BE2C (cell line): ENCODE measurements at places on chromosomes 11 and 22.

DNA sequence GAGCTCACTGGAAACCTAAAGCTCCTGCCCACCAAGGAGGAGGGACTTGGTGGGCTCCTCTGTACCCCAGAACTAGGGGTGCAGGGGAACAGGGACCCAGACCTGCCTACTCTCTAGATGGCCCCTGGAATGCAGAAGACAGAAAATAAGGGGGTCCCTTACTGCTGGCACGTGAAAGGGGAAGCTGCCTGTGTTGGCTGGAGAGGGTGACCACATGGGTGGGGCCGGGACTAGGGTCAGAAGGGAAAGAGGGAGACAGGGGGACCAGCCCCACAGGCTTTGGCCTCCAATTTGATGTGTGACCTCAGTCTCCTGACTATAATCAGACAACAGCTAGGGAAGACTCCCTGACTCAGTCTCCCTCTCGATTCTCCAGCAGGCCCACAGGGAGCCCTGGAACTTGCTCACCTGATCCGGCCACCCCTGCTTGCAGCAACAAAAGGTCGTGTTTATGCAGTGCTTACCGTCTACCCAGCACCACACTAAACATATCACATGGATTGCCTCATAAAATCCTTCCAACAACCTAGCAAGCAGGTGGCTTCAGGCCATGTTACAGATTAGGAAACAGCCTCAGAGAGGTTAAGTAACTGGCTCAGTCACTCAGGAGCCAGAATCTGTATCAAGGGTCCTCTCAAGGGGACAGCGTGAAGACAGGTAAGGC lies 10.2 kb downstream of the ARAP1 start:
- DNase-seq, result no peak

DNA sequence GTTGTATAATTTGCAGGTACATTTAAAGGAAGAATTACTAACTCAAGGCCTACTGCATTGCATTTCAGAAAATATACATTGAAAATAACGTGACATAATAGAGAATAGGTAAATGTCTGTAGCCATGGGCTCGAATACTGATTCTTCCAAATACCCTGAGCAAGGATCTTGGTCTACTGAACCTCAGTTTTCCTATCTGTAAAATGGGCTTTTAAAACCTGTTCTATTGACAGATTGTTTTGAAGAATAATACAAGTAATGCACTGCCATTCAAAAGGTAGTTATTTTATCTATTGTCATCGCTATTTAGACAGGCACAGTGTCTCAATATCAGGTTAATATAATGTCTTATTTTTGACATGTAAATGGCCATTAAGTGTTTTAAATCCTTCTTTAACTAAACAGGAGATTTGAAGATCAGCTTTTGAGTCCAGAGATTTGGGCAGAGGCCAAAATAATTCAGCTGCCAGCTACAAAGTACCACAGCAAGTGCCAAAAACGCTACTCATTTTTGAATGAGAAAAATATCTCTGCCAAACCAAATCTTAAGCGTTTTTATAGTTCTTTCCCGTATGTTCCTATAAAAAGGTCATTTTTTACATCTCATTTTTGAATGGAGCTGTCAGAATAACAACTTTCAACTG lies 56.7 kb downstream of the CTSC start:
- no peak for DNase-seq

DNA sequence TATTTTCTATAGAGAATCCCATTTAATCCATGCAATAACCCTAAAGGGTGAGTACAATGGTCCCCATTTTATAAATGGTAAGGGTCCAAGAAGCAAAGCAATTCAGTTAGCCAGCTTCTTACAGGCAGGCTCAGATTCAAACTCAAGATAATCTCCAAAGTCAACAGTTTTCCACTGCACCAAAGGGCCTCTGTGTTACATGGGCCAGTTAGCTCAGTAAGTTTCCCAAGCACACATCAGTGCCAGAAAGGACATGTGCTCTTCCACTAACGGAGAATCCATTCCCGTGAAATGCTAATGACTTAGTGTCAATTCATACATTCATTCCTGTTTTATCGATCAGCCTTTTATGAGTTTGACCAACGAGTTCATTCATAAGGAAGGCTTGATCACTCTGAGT lies 11.0 kb downstream of the SLC43A1 start:
- no peak for DNase-seq

DNA sequence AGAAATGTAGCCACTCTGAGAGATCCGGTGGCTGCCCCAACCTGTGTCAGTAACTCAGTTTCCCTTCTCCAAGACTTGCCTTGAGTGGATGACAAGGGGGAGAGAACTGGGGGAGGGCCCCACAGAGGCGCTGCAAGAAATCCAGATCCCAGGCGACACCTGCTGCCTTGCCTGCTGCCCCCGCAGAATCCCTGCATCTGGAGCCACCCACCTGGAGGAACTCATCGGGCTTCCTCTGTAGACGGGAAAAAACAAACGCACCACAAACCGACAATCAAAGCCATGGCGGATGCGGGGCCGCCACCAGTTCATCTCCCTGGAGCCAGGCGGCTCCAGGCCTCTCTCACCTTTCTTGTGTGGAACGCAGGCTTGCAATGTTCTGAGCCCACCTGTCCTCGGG lies 40.2 kb downstream of the MACROD1 start:
- no peak for DNase-seq

DNA sequence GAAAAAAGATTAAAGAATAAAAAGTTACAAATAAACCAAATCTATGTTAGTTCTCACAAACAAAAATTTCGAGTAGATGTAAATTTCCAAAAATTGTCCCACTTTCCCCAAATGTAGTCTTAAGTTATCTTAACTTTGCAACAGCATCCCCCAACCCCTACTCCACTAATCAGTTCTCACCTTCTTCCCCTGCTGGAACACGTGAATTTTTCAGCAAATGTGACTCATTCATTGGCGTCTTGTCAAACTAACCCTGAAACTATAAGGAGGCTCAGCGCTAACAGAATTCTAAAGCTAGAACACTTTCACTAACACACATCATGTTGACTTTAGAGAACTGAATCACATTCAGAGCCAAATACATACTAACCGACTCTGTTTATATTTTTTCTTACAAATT lies 46.1 kb downstream of the PHF21A start:
- DNase-seq, result no peak

- DNase-seq, result no peak
Observed at GRCh38 chr11:20003351-20003750, 156.9 kb downstream of the DBX1 start.

GRCh38 chr11:131829725-131830124 lies 459.3 kb downstream of the NTM start:
- DNase-seq, result no peak

- no peak for DNase-seq
Observed at GRCh38 chr11:65501472-65502273, 2.8 kb downstream of the MALAT1 start.

GRCh38 chr22:29344137-29344536 lies 28.6 kb upstream of the RASL10A start:
- DNase-seq, result peak; percentile 87

GRCh38 chr11:128790196-128790595 lies 76.9 kb downstream of the KCNJ1 start:
- peak; percentile 68 for DNase-seq

- peak; percentile 55 for DNase-seq
Observed at GRCh38 chr11:78037056-78037455, 14.0 kb upstream of the KCTD14 start.

GRCh38 chr11:79160791-79161403 lies 279.9 kb downstream of the TENM4 start:
- DNase-seq, result no peak

DNA sequence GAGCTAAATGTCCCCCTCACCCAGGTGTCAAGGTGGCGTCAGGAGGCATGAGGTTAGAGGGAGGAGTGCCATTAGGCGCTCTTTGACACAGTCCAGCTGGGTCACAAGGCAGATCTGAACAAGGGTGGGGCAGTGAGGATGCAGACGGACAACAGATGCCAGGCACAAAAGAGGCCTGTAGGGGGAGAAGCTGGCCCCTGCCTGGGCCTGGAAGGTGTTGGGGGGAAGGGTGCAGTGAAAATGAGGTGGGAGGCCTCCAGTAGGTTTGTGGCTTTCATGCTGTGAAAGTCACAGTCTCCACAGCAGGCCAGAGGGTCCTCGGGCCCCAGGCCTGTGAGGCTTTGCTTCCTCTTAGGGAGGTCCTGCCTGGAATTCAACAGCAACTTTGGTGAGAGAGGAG lies 85.0 kb upstream of the PLET1 start:
- DNase-seq, result peak; percentile 15

DNA sequence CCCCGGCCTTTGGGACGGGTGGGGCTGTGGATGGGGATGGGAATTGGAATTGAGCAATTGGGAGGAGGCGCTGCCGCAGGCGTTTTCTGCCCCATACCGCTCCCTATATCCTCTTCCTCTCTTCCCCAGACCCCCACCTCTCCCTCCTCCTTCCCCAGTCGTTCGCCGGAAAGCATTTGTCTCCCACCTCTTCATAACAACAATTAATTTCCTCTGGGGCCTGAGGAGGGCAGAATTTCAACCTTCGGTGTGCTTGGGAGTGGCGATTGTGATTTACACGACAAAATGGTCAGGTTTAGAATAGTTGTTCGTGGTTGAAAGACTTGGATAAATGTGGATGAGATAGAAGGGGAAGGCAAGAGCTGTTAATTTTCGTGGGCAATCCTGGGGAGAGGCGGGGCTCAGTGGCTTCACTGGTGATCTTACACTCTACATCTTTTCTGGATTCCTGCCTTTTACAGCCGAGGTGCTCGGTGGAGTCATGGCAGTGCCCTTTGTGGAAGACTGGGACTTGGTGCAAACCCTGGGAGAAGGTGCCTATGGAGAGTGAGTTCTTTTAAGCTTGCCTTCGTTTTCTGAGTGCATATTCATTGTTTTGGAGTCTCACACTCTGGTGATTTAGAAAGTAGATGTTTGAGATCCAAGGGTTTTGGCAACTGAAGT lies 1.5 kb downstream of the CHEK1 start:
- peak; percentile 84 for DNase-seq

DNA sequence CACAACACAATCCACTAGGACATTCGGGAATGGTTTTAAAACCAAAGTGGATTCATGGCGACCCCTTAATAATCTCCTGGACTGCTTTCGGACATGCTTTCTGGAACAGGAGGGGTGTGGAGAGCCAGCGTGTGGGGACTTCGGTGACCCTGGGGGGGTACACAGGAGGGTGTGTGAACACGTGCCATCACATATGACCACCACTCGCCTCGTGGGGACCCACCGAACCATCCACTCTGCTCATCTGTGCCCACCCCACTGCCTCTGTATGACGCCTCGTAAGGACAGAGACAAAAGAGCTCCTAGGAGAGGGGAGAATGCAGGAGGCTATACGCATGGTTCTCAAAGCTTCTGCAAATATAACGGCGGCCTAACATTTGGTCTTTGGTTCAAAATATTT lies 8.9 kb downstream of the LTO1 start:
- DNase-seq, result no peak

DNA sequence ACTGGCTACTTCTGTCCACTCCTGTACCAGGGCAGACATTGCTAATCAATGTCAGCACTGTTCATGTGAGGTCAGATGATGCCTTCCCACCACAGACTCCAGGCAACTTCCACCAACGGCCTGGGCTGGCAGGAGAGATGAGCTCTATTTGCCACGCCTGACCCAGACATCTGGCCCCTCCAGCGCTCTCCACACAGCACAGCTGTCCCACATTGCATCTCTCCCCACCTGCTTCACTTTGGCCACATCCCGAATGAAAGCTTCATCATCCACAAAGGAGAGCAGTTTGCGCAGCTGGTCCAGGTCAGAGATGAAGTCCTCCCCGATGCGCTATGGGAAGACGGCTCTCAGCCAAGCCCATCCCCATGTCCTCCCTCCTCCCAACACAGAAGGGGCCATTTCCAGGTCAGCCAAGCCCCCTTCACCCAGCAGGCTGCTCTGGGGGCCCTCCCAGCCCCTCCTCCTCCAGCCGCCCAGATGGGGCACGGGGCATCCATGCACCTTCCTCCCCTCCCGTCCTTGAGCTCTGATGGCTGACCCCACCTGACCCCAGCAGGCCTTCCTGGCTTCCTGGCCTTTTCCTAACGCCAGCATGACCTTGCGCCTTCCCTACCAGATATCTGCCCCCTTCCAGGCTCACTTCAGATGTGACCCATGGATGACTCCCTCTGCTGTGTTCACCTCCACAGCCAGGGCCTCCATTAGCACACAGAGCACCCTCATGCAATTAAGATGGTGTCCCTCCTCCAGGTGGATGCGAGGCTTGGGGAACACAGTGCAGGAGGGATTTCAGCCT lies 7.4 kb downstream of the PYGM start:
- no peak for DNase-seq

- DNase-seq, result no peak
Observed at GRCh38 chr11:26851696-26852095, 129.8 kb upstream of the SLC5A12 start.

DNA sequence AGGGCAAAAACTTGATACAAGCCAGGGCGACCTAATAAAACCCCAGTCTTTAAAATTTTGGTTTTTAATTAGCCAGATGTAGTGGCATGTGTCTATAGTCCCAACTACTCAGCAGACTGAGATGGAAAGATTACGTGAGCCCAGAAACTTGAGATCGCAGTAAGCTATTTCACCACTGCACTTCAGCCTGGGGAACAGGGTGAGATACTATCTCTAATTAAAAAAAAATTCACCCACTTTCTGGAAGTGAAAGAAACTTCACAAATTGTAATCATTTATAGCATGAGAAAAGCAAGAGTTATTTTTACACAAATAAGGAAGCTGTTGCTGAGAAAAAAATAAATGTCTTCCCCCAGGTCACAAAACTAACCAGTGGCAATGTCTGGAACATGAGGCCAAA lies 882 bp upstream of the GLYATL2 start:
- DNase-seq, result no peak

DNA sequence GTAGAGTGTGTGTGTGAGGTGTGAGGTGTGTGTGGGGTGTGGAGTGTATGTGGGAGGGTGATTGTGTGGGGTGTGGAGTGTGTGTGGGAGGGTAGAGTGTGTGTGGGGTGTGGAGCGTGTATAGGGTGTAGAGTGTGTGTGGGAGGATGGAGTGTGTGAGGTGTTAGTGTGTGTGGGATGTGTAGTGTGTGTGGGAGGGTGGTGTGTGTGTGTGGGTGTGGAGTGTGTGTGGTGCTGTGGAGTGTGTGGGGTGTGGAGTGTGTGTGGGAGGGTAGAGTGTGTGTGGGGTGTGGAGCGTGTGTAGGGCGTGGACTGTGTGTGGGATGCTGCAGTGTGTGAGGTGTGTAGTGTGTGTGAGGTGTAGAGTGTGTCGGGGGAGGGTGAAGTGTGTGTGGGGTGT lies 356.1 kb downstream of the CADM1 start:
- DNase-seq, result no peak

- no peak for DNase-seq
Observed at GRCh38 chr11:45073685-45074141, 72.7 kb upstream of the PRDM11 start.

DNA sequence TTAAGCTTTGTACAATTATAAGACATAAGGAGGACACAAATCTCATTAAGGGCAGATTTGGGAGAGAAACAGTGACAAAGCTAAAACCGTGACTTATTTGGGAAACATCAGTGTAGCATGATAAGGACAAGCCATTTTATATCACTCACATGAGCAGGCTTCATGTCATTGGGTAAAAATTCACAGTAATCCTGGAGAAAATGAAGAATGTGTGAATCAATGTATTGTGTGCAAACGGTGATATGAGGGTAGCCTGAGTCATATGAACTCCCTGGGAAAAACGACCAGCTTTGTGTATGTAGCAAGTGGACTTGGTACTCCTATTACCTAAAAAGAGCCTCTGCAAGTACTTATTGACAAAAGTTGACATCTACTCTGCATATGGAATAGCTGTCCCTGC lies 6.0 kb upstream of the TRIM34 start:
- DNase-seq, result no peak

- no peak for DNase-seq
Observed at GRCh38 chr11:117934526-117935307, 5.5 kb upstream of the TMPRSS13 start.
